Type B pancreatic cell (in vitro differentiated cells): ENCODE measurements at places on chromosomes 3 and 15.

DNA sequence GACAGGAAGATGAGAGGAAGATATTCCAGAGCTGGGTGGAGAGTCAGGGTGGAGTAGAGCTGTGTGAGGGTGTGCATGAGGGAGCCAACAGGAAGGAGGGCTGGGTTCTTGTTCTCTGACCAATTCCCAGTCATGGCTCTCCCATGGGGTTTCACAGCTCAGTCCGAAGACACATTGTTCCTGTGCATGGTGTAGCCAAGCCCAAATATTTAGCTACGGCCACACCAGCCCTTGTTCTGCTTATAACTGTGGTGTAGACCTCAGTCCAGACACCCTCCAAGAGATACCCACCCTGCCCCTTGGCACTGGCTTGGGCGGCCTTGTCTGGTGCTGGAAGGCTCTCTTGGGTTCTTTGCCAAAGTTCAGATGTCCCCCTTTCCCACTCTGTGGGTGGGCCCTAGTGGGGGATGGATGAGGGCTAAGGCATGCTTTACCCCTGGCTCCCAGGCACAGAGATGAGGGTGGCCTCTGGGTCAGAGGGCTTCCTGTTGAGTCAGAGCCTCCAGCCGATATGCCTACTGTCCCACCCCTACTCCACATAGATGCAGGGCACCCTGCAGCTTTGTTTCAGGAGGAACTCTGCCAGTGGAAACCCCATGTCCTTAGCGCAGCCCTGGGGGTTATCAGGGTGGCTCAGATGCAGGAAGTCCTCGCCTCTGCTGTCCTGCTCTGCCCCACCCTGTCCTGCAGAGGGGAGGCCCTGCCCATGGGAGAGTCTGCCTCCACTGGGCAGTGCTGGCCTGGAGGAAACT, 271.2 kb upstream of the CTDSPL start:
- H3K27ac ChIP-seq: no peak overlapping the region
- peaks cover 16% of the 10 kb centered on the region for H3K4me1 ChIP-seq
- no peak for DNase-seq
- H3K27me3 ChIP-seq: no peaks in the 10 kb centered on the region
- no peaks in the 10 kb centered on the region for H3K36me3 ChIP-seq
- H3K4me3 ChIP-seq: no peak overlapping the region

- no peaks in the 10 kb centered on the region for H3K27me3 ChIP-seq
- H3K27ac ChIP-seq: no peak overlapping the region
- H3K36me3 ChIP-seq: no peaks in the 10 kb centered on the region
- peaks cover 1% of the 10 kb centered on the region for H3K4me1 ChIP-seq
- DNase-seq: no peak
- no peak overlapping the region for H3K4me3 ChIP-seq
Measured at GRCh38 chr3:114456742-114457141, 162.9 kb downstream of the TIGIT start.

DNA sequence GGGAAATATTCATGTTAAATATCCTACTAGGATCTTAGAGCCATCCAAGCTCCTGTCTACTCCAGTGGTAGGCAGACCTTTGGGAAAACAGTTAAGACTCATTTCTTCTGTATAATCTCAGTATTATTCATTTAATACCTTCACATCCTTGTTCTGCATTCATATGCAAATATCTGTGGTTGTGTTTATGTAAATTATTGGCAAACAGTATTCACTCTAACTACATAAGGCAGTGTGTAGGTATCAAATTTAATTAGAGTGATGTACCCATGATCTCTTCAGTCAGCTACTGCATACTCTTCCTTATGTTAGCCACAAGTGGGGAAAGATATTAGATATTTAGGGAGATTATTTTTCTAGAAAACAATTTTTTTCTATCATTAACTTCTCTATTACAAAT, 200.8 kb upstream of the SLC2A2 start:
- H3K27me3 ChIP-seq: peaks cover 4% of the 10 kb centered on the region
- no peak for DNase-seq
- H3K36me3 ChIP-seq: peaks cover 4% of the 10 kb centered on the region
- H3K27ac ChIP-seq: no peak overlapping the region
- H3K4me1 ChIP-seq: peaks cover 17% of the 10 kb centered on the region

GRCh38 chr15:52164631-52165265, 26.4 kb downstream of the GNB5 start:
- H3K36me3 ChIP-seq: peaks cover 4% of the 10 kb centered on the region
- H3K27ac ChIP-seq: no peak overlapping the region
- no peak overlapping the region for H3K4me3 ChIP-seq
- H3K27me3 ChIP-seq: no peaks in the 10 kb centered on the region

GRCh38 chr3:178536211-178537079, at the start of gene KCNMB2:
TSS of gene KCNMB2 (plus strand) at chr3:178536436.
- H3K4me3 ChIP-seq: peak within 1 kb of the TSS; percentile 84
- H3K4me1 ChIP-seq: peaks cover 31% of the 10 kb centered on the region
- peaks cover 13% of the 10 kb centered on the region for H3K27me3 ChIP-seq
